ENCODE measurements at places on chromosomes 12 and 14.

- no peak for DNase-seq
Observed at GRCh38 chr12:124464062-124464461, 103.3 kb downstream of the NCOR2 start.

GRCh38 chr14:72665259-72665658 lies 228.6 kb downstream of the DPF3 start:
- DNase-seq = peak; percentile 97

- DNase-seq = peak; percentile 70
Observed at GRCh38 chr14:55240526-55241178, 30.6 kb upstream of the FBXO34 start.

DNA sequence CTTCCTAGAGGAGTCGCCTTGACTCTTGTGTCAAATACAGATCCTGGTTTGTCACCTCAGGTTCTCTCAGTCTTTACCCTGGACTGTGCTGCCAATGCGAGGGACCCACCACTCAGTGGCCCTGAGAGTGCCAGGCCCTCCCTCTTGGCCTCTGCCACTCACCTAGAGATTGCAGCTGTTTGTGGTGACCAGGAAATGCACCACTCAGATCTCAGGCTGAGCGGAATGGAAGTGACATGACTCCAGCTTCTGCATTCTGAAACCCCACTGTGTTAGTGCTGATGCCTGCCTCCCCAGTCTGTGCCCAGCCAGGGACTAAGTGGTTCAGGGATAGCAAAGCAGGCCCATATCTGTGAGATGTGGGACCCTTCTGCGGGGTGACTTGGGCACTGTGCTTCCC lies 27.8 kb upstream of the NEDD1 start:
- DNase-seq = no peak

DNA sequence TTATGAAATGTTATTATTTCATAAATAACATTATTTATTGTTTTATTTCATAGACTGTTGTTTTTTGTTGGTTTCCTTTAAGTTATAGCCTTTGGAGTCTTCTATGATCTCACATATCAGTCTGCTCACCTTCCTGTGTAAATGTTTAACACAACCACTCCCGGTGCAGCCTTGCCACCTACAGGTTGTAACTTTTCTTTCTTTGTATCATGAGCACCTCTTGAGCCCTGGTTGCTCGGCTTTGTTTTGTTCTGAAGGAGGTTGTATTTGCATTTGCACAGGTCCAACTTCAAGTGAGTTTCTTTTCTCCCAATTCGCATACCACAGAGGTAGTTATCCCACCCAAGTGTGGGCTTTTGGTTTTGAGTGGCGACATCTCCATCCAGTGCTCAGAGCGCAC lies 121.4 kb downstream of the SLC15A4 start:
- no peak for DNase-seq

DNA sequence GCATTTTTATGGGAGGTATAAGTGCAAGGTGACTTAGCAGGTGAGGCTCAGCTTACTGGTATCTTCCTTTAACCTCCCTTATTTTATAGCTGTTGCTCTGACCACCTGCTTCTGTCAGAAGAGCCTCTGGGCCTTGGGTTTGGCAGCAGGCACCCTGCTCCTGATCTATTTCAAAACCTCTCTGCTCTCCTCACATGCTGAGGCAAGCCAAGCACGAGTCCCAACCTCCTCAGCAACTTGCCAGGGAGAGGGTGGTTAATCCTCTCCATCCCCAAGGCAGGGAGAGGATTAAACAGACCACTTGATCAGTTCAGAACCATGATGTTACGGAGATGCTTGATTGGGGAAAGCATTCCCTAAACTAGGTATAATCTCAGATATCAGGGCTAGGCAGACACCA lies 5.4 kb downstream of the PLEKHH1 start:
- DNase-seq = no peak

- DNase-seq = peak; percentile 63
Observed at GRCh38 chr12:127108360-127109215, 1158.4 kb upstream of the TMEM132C start.

DNA sequence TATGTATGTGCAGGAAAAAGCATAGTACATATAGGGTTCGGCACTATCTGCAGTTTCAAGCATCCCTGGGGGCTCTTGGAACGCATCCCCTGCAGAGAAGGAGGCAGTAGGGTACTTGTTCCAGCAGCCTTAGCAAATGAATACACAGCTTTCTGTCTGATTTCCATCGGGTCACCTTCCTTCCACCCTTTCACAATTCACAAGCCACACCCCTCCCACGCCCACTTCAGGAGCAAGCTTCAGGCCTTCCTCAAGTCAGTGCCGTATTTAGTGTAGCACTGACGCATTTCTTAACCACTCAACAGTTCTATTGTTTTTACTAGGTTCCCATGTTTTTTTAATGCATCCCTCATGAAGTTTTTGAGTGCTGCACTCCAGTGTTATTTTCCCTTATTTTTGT lies 64.2 kb downstream of the CLMN start:
- DNase-seq = peak; percentile 71

DNA sequence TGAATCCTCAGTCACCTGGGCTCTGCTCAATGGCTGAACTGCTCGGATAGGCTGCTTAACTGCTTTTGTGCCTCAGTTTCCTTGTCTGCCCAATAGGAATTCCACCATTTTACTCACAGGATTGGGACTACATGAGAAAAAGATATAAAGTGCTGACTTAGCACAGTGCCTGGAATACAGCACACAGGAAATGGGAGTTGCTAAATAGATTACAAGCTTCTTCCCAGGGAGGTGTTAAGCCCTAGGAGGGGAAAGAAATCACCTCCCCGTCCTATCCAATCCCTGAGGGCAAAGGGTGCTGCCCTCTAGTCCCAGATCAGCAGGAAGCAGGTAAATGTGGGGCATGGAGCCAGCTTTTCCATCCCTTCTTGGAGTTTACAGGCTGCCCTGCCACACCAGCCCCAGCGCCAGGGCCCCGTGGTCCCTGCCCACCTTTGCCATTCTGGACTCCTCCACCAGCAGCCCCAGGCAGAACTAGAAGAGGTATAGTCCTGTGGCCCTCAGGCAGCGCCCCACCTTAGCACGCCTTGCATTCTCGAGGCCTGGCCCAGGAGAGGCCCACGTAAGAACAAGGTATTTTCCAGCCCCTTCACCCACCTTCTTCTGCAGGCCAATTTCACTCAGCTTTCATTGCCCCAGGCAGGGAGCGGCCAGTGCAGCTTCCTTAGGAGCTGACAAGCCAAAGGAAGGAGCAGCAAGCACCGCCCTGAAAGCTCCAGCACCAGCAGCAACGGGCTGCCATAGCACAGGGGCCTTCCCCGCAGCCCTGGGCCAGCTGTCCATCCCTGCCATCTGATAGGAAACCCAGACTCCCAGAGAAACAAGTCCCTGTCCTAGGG lies 28.8 kb upstream of the RPLP0 start:
- peak; percentile 27 for DNase-seq

DNA sequence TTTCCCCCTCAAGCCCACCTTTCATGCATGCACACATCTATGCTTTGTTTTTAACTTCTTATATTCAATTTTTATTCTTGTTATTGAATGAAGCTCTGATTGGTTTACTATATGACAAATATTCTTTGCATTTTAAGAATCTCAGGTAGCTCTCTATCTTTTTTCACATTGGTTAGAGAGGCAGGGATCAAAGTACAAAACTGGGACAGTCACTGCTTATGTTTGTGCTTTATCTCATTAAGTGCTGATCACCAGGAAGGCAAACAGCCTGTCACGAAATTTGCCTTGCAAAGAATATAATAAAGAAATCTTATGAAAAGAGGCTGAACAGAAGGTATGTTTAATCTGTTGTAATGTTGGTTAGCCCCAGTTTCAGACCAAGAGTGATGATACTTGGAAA lies 29.7 kb upstream of the INSM2 start:
- no peak for DNase-seq

- no peak for DNase-seq
Observed at GRCh38 chr12:117501076-117501869, 139.8 kb upstream of the NOS1 start.

GRCh38 chr12:76074701-76075336 lies 9.7 kb downstream of the NAP1L1 start:
- no peak for DNase-seq

- DNase-seq = no peak
Observed at GRCh38 chr12:111427417-111428074, 21.8 kb downstream of the SH2B3 start.

DNA sequence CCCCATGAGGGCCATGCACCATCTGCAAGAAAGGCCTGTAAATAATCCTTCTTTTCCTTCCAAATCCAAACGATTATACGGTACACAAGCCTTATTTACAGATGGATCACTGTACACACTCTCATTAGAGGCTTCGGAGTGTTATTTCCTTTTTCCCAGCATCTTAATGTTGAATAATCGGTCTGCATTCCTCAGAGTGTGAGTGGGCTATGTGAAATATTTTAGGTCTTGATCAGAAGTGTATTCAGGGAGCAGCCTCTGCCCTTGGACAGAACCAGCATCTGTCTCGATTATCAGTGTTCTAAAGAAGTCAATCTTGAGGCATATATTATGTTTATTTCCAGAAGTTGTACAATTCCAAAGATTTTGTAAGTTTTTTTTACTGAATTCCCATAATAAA lies 340.6 kb downstream of the SEC23A start:
- DNase-seq = peak; percentile 34

GRCh38 chr14:68602507-68602906 lies 190.4 kb downstream of the ZFP36L1 start:
- no peak for DNase-seq

DNA sequence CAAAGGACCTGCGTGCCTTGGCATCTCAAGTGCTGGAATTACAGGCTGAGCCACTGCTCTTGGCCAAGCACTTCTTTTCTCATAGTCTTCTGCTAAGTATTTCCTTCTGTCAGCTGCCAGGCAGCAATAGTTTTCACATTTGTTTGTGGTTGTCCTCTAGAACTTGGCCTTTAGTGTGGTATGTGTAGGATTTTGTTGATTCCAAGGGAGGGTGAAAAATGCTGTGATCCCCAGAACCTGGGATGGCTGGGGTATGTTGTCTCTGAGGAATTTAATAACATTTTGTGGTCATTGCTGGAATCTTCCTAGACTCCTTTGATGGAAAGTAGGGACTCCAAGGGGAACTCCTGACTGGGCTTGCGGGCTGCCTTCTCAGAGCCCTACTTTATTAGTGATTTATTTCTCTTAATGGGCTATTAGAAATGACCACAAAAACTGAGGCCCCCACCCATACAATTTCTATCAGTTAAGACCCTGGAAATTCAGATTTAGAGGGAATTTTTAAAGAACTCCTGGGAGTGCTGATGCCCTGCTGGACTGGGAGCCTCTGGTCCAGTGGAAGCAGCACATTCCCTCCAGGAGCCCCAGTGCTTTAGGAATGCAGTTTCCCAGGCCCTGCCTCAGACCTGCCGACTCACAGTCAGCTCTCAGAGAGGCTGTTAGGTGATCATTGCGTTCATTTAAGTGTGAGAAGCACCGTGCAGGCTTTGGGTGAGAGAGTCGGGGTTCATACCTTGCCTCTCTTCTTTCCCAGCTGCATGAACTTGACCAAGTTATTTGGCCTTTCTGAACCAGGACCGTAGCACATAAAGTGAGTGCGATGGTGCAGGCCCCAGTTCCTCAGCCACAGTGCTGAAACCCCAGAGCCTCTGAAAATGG lies 22.7 kb downstream of the TRAF3 start:
- peak; percentile 96 for DNase-seq

GRCh38 chr12:95083938-95084337 lies 10.5 kb upstream of the NR2C1 start:
- DNase-seq = peak; percentile 60

DNA sequence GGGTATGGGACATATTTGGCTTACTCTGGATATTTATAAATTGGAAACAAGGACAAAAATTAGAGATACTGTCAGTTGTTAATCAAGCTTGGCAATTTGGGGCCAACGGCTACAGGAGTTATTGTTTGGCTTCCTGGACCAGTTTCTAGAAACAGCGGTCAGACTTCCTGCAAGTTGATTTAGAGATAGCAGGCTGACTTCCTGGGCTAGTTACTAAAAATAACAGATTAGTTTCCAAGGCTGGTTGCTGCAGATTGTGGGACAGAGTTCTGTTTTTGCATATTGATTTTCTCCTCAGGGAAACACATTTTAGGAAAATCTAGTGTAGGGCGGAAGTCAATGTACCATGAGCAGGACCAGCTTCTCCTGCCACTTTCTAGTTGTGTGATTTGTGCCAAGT lies 144.0 kb upstream of the TMPO start:
- no peak for DNase-seq

DNA sequence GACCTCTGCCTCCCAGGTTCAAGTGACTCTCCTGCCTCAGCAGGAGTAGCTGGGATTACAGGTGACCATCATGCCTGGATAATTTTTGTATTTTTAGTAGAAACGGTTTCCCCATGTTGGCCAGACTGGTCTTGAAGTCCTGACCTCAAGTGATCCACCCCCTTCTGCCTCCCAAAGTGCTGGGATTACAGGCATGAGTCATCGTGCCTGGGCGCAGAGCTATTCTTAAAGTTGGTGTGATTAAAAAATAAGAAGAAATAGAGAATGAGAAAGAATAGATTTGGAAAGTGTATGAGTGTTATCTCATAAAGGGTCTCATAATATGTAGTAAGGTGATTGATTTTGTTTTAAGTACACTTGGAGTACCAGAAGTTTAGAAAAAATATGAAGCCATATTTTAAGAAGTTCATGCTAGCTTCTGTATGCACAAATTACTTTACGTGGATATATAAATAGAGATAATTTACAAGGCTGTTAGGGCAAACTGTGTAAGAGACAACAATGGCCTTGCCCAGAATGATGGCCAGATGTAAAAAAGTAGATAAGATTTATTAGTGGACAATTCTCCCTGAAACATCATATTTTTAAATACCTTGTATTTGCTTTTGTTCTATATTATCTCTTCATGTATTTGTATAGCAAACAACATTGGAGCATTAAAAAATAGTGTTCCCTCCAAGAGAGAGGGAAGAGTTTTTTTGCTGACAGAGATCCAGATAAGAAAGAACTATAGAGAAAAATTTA lies 1108.5 kb downstream of the SLC16A7 start:
- no peak for DNase-seq

GRCh38 chr12:47156167-47156736 lies 76.5 kb upstream of the AMIGO2 start:
- DNase-seq = peak; percentile 11

GRCh38 chr12:68263366-68263765 lies 10.0 kb upstream of the IL22 start:
- DNase-seq = peak; percentile 78

DNA sequence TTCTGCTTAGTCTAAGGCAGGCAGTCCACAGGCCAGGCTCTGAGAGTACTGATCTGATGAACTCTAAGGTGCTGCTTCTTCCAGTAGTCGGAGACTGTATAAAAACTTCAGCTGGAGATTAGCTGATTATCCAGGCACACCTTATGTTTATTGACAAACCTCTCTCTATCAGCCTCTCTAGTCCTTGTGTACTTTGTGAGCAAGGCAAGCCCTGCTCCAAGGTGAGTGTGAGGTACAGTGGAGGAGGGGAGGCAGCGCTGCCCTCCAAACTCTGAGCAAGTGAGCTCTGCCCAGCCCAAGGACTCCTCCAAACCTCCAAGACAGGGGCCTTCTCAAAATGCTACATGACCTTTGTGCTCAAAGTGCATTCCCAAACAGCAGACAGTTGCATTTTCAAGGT lies 95.9 kb upstream of the CDKN3 start:
- DNase-seq = no peak

GRCh38 chr14:61502459-61503093 lies 181.2 kb downstream of the PRKCH start:
- DNase-seq = no peak

- no peak for DNase-seq
Observed at GRCh38 chr12:77999074-77999715, 168.5 kb downstream of the NAV3 start.
